ENCODE measurements at places on chromosomes 11 and 22.
A peak's percentile ranks its signal among the peaks of the same experiment; 100 is the strongest.

DNA sequence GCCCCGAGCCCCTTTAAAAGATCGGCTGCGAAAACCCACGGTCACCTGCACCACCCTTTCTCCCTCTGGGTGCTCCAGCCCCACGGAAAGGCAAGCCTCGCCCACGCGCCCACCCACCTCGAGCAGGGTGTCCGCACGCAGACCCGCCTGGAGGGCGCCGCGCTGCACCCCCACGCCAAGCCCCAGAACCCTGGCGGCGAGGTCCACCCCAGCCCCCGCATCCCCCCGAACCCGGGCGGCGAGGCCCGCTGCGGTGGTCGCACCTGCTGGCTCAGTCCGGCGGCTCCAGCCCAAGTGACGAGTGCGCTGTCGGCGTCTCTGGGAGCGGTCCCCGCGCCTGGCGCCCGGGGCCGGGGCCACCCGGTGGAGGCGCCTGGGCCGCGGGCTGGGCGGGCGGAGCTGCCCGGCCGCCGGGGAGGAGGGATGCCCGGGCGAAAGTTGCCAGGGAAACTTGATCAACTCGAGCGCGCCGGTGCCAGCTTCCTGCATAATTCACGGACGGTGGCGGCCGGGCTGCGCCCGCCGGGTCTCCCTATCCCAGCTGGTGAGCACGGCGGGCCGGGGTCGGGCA, 1.1 kb downstream of the SHANK2 start:
- no peak for DNase-seq

- DNase-seq = no peak
Measured at GRCh38 chr22:29998627-29999384, 81.5 kb upstream of the HORMAD2 start.

GRCh38 chr11:123851110-123851509, 34.4 kb downstream of the TMEM225 start:
- no peak for DNase-seq

DNA sequence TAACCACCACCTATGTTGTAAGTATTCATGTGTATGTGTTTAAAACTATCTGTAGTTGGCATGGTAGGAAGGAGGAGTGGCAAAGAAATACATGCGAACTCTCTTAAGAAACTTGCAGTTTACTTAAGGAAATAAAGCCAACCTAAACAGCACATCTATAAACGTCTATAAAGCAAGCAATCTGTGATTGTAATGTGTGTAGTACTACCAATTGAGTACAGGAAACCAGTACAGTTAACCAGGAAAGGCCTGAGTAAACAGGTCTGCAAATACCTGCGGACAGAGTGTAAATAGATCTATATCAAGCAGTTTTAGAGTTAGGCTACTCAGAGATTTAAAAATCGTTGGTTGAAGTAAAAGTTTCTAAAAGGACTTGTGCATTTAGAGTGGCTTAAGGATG, 59.5 kb upstream of the AMOTL1 start:
- DNase-seq = no peak

DNA sequence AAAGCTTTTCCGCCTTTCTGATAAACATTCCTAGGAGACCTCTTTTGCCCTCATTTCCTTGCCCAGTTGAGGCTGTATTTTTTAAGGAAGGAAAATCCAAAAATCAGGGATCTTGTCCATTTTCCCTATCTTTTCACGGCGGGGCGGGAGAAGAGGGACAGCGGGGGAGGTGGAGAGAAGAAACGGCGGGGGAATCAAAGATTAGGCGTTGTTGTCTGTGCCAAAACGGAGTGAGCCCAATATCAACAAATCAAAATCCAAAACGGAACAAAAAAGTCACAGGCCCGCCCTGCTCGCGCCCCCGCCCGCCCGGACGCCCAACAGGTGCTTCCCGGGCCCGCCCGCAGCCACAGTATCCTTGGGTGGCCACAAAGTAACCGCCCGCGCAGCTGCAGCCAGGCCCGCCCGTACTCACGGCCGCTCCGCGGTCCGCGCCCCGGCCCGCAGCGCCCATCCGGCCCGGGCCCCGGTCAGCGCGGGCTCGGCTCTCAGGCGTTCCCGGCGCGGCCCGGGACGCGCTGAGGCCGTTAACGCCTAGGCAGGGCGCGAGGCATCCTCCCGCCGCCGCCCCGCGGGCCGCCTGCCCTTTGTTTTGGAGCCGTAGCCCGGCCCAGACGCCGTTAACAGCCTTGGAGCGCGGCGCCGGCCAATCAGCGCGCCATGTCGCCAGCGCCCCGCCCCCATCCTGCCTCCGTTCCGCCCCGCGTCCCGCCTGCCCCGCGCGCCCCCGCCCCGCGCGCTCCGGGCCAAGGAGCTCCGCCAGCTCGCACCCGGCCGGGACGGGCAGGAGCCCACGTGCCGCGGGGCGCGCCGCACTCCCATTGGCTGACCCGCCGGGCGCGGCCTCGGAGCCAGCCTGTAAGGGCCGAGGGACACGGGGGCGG, at the start of gene YPEL1:
YPEL1 (minus strand) TSS at position 595 of the 884 bp plus-strand sequence. CDS start 25,050 bp downstream, outside the sequence.
- DNase-seq = peak; percentile 96

DNA sequence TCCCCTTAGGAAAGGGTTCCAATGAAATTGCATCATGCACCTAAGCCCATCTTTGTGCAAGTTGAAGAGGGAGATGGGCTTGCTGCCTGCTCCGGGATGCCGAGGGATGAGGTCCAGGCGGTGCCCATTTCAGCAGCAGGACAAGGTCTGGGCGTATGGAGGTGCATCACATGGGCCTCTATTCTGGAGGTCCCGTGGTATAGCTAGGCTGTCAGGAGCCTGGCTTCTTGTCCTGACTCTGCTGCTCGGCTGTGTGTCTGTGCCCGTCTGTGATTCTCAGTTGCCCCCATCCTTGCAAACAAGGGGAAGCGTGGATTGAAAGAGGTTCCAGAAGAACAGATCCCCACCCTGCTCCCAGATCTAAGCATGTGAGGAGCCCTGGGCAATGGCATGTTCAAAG, 130.0 kb downstream of the OSBP2 start:
- no peak for DNase-seq

All from CD4-positive, alpha-beta T cell treated with Interleukin-6 for 4 hours (primary cell).